ENCODE measurements at places on chromosomes 6 and 20.

GRCh38 chr20:10636326-10636818, 37.4 kb downstream of the JAG1 start:
- no peak for DNase-seq

- no peak for DNase-seq
Observed at GRCh38 chr6:150924808-150925589, 59.5 kb downstream of the MTHFD1L start.

DNA sequence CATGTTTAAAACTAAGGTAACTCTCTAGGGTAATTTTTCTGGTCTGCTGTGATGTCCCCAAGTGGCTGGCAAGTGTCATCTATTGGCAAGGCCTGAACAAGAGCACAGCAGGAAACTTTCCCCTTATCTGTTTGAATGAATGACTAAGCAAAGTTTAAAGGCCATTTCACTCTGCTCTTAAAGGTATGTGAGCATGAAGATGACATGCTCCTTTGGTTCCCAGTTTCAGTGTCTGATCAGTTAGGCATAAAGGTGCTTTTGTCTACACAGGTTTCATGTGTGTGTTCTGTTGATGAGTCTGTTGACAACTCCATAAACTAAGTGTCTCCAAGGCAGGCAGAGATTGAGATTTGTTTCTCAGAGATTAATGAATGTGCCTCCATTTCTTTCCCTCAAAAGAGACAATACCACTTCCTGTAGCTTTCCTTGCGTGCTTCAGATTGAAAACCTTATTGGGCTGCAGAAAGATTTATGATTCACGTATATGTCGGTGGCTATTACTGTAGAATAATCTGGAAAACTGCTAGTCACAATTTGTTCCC, 83.9 kb downstream of the MAP3K7 start:
- no peak for DNase-seq

GRCh38 chr6:53293691-53294090, 55.1 kb downstream of the ELOVL5 start:
- no peak for DNase-seq

DNA sequence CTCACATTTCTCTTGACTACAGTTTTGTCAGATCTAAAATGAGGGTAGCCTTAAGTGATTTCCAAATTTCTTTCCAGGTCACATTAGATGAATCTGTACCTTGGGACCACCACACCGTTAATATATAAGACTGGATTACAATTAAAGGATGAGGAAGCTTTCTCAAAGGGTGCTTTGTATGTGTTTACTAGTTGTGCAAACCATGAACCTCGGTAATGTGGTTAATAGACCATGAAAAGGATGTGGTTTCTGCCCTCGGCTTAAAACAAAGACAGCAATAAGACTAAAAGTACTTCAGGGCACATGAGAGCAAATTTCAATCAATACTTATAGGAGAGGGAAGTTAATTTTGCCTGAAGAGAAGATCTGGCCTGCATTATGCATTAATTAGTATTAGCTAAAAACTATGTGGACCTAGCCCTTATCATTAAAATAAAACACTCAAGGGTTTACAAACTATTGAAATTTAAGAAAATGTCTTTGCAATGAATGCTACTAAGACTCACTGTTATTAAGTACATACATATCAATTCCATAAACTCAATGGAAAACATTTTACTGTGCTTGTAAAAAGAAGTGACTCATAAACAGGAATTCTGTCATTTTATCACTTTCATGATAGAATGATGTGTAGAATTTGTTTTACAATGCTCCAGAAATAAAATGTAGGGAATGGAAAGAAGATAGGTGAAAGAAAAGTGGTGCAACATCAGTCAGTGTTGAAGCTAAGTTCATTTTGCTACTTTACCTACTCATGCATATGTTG, 936 bp upstream of the TMX4 start:
- DNase-seq = peak; percentile 79

DNA sequence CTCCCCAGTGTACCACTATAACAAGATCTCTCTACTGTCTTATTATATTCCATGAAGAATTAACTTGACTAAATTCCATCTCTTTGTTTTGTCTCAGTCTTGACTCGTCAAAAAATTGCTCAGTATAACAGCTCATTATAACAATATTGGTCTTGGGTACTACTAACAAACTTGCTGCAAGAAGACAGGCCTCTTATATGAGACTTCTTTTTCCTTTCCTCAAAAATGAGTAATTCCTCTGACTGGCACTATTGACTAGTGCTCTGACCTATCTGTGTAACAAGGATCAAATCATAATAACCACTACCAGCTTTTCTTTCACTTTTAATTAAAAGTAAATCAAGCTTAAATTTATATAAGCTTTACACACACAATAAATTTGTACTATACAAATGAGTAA, 91.3 kb upstream of the THEMIS start:
- no peak for DNase-seq

DNA sequence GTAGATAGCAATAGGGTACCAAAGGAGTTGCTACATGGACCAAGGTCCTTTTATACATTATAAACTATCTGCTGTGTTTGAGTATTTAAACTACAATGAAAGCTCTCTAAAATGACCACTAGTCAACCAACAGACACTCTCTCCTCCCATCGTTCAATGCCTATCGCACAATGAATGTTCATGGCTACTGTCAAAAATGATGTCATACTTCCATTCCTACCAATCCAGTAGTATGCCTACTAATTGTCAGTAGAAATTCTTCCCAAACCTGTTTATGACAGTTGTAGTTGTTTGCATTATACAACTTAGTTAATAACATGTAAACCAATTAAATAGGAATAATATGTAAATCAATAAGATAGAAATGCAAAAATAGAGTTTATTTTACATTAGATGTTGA, 39.0 kb upstream of the VSX1 start:
- no peak for DNase-seq

- DNase-seq = peak; percentile 62
Observed at GRCh38 chr20:62367136-62367632, at the start of gene LAMA5. LAMA5 (minus strand) TSS chr20:62367312; CDS start chr20:62367245, 67 bp downstream.

GRCh38 chr20:48729538-48729937, 98.3 kb downstream of the PREX1 start:
- no peak for DNase-seq

DNA sequence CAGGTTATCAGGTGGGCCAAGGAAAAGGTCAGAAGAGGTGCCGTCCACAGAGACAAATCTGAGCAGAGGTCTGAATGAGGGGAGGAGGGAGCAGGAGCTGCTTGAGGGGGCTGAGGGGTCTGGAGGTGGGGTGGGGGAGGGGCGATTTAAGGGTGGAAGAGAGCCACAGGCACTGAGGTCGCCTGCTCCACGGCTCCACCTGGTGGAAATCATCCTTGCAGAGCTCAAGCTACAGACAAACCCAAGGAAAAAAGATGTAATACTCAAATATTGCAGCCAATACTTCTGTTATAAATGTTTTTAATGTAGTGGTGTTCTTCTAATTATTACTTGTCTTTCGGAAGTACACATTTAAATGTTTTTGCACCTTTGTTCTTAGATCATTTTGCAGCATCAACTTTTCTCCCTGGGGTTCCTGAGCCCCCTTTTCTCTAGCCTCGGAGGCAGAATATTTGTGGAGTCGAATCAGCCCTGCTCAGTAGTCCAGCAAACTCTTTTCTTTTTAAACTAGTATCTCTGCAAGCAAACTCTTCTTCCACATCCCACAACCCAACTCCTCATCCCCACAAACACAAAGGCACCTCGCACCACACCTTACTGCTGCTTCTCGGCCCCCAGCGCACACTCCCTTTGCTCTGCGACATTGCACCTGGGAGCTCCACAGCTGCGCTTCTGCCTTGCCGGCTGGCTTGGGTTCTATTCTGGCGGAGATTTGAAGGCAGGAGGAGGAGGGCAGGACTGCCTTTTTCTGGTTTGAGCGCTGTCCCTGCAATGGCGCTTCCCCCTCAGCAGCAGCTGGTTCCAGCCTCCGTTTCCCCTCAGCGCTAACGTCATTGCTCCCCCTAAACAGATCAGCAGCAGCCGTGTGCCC, 51.0 kb upstream of the TFAP2A start:
- DNase-seq = peak; percentile 21

DNA sequence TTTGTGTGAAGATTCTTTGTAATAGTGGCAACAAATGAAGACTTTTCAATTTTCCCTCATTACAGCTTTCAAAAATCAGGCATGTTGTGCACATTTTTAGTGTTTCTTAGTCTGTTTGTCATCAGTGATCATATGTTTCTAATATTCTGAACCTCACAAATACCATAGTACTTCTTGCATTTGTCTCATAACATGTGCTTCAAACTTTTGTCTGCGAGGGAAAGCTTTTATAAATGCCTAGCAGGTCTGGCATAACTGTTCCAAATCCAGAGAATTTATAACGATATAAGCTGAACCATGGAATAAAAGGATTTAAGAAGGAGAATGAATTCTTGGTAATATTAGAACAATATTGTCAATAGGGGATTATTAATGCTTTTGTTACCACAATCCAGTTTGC, 670.2 kb downstream of the RFPL4B start:
- no peak for DNase-seq

GRCh38 chr20:12928755-12929401, 79.9 kb upstream of the SPTLC3 start:
- DNase-seq = no peak

DNA sequence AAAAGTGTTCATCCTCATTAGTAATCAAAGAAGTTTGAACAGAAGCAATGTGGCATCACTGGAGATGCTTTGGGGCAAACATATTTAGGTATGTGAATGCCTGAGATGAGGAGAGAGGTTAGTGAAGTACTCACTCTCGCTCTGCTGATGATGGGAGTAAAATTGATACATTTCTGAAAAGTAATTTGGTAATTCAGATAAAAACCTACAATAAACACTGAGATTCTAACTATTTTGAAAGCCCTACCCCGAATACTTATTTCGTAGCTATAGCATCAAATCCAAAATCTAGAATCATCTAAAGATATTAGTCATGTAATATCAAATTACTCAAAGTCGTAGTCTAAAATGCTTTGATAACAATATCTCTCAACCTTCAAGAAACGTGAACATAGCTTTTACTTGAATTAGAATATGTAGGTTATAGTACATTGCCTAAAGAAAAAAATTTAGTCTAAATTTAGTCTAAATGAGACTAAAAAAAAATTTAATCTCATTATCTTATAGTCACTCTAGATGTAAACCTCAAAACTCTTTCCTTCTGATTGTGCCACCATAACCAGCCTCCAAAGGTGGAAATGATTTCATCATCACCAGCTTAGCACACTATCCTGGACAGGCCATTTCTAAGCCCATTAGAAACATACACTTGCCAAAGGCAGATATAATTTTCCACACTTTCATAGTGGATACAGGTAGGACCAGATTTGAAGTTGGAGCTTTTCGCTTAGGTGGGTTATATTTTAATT, 232.5 kb upstream of the TAB2 start:
- no peak for DNase-seq

- no peak for DNase-seq
Observed at GRCh38 chr6:19052219-19052618, 665.1 kb downstream of the RNF144B start.

- DNase-seq = no peak
Observed at GRCh38 chr6:108330806-108331205, 36.0 kb downstream of the AFG1L start.

GRCh38 chr20:3072530-3073250, 1.3 kb downstream of the OXT start:
- DNase-seq = no peak

GRCh38 chr20:20277894-20278335, 90.0 kb upstream of the INSM1 start:
- DNase-seq = no peak

- DNase-seq = no peak
Observed at GRCh38 chr20:35451295-35451694, 4.1 kb upstream of the CEP250 start.

GRCh38 chr6:147904416-147904815, 395.9 kb downstream of the SAMD5 start:
- no peak for DNase-seq

- DNase-seq = no peak
Observed at GRCh38 chr6:40442591-40442990, 144.6 kb downstream of the LRFN2 start.

DNA sequence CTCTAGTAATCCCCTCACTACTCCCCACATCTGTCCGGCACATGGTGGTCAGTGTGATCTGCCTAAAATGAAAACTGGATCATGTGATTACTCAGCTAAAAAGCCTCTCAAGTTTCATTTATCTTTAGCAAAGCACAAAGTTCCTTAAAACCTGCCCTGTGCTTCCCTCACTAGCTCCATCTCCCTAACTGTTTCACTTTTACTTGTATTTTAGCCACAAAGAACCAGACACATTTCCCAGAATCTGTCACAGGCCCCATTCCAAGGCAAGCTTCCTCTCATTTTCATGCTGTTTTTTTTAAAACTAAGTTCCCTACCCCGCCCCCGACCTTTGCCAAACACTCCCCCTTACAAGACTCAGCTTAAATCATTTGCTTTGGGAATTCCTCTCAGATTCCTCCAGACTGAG, 8.9 kb upstream of the IGF2R start:
- DNase-seq = no peak

DNA sequence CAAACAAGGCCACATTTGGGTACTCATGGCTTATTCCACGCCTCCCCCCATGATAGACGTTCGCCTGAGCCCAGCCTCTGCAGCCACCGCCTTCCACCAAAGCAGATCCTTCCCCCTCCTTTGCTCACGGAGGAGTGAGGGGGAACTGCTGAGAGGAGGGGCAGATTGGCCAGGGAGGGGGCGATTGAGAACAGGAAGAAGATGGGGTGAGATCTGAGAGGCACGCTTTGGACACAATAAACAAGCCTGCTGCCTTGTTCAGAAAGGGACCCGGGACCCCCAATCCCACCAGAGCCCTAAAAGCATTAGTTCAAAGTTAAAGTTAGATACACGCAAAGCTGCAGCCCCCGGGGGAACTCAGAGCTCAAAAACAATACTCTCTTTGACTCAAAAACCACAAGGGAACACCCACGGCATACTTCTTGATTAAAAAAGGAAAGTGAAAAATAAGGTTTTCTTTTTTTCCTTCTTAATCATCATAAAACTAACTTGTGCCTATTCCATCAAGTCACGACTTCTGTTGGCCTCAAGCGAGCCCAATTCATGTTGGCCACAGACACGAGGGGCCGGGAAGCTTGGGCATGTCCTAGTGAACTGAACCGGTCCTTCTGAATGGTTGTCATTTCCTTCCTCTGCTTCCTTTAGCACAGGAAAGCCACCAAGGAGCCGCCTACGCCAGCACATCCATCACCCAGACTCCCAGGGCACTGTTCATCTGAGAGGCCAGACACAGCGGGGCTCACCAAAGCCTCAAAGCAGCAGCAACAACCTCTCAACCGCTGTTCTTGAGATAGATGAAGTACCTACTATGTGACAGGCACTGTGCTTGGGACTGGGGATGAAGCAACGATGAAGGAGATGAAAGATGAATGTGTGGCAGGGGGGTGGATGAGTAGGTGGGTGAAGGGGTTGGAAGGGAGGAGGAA, 44.7 kb downstream of the NFATC2 start:
- peak; percentile 63 for DNase-seq

DNA sequence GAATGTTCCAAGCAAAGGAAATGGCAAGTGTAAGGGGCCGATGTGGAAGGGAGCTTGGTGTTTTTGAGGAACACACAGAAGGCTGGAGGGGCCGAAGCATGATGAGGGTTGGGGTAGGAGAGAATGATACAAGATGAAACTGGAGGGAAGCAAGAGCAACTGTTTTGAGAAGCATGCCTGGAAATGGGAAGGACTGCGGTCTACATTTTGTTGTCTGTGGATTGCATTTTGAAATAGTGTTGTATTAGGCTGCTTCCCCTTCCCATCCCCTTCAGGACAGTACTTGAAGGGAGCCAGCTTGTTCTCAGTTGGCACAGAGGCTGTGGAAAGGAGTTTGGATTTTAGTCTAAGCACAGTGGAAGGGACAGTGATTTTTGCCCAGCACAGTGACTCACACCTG, 2.2 kb downstream of the TM9SF4 start:
- DNase-seq = no peak

- no peak for DNase-seq
Observed at GRCh38 chr6:56096946-56097621, 150.3 kb downstream of the COL21A1 start.
